ENCODE measurements at places on chromosomes 7 and 10.

GRCh38 chr10:114911801-114912469 lies 26.1 kb upstream of the TRUB1 start:
- DNase-seq = no peak

GRCh38 chr7:21671859-21672258 lies 129.0 kb downstream of the DNAH11 start:
- DNase-seq = no peak

DNA sequence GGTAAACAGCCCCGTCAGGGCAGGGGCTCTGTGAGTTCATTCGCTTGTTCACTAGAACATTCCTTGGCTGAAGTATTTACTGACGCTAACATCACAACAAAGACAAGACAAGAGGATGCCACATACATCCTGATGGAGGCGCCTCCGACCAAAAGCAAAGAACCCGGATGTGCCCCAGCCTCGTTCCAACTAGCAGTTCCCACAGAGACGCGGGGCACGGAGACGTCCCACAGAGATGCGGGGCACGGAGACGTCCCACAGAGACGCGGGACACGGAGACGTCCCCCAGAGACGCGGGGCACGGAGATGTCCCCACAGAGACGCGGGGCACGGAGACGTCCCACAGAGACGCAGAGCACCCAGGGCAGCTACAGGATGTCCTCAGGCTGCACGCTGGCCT lies 35.4 kb upstream of the CFAP46 start:
- DNase-seq = no peak

- DNase-seq = no peak
These were observed 695.8 kb downstream of the TYW1 start for GRCh38 chr7:67692425-67692824.

DNA sequence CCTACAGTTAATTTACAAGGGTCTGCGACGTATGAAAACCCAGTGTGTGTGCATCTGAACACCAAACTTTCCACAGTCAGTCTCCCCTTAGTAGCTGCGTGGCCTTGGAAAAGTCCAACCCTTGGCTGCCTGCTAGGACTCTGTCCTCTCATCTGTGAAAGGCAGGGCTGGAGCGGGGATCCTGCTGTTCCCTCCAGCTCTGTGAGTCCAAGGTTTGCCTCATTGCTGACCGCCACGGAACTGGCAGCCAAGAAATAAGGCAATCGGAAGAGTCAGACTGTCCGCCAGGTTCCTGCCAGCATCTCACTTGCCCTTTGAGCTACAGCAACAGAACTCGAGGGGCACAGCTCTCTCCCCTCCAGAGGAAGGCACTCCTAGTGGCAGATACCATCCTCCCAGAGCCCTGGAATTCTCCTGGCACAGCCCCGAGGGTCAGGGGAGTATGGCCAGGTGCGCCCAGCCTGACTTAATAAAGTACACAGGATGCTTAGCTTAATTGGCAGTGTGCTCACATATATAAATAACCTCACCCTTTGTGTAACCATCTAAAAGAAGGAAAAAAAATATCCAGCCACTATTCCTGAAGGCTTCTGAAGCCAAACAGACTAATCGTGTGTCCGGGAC lies 530.1 kb upstream of the FOXK1 start:
- no peak for DNase-seq

DNA sequence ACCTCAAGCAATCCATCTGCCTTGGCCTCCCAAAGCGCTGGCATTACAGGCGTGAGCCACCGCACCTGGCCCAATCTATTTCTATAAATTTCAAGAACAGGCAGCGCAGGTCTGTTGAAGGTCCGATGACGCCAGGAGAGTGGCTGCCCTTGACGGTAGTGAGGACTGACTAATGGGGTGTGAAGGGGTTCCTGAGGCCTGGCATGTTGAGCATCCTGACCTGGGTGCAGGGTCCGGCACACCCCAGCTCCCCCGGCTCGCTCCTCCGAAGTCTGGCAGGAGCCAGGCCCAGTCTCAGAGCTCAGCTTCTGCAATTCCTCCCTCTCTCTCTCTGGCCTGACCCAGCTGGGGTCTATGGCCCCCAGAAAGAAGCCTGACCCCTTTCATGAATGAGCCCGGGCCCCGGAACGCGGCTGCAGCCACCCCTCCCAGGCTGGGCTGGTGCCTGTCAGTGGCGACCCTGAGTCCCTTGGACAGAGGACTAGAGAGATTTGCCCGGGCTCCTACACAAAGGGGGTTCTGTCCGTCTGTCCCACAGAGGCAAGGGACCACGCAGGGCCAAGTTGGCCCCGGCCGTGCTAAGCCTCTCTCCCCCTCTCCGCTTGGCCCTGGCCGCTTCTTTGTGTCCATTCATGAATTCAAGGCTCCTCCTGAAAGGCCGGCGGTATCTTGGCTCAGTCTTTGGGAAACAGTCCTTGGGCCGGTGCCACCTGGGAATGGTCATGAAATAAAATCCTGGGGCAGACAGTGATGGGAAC lies 18.8 kb downstream of the MMD2 start:
- DNase-seq = no peak

GRCh38 chr10:97120370-97120769 lies 65.4 kb downstream of the SLIT1 start:
- no peak for DNase-seq

DNA sequence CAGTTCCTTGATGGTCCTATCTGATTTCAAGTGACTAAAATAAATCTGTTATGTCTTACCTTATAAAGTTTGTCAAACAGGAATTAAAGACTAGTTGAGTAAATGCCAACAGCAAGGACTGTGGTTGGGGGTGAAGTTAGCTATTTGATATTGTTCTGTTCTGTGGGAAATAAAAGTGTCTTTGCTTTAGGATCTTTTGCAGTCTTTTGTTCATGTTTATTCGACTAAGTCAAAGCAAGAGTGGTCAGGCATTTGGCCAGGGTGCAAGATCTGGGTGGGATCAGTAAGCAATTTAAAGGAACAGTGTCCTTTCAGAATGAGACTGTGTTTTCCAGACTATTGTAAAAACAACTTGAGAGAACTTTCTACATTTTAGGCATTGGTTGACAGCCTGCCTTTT lies at the start of gene COL28A1:
TSS of gene COL28A1 (minus strand) at position 183 of the 400 bp plus-strand sequence. CDS start 2,998 bp downstream, outside the sequence.
- DNase-seq = no peak

GRCh38 chr7:41046221-41046761 lies 656.6 kb downstream of the INHBA start:
- no peak for DNase-seq

DNA sequence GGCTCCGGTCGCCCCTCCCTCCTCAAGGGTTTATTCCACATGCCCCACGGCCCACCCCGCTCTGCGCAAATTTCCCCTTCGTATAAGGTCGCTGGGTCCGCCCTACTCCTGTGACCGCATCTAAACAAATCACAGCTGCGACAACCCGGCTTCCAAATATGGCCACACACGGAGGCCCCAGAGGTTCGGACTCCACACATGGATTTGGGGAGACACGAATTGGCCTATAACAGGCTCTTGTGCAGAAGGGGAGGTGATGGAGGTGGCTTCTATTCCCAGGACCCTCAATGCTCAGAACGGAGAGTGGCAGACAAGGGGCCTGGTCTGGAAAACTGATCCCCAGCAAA lies 90.1 kb downstream of the FOXL3 start:
- DNase-seq = no peak

- DNase-seq = no peak
These were observed 78.3 kb downstream of the SNX10 start for GRCh38 chr7:26370011-26370410.

DNA sequence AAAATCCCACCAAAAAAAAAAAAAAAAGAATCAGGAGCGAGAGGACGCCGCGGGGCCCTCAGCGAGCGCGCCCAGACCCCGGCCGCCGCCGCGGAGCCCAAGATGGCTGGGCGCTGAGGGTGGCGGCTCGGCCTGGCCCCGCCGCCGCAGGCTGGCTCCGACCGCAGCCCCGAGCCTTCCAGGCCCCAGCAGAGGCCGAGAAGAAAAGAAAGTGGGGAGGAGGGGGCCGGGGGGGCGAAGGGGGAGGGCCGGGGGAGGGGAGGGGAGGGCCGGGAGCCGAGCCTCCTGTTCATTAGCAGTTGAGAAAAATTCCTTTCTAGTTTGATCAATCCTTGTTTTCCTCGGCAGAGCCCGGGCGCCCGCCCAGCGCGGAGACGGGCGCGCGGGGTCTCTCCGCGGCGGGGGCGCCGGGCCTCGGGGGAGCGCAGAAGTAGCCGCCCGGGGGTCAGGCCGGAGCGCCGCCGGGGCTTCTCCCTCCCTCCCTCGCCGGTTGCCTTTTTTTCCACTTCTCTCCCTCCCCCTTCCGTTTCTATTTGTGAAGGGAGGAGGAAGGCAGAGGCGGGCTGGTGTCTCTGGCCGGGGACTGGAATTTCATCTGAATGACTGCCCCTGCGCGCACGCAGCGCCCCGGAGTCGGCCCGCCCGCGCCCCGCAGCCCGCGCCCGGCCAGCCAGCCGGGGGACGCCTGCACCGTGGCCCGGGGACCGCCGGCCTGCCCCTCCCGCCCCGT lies 778 bp upstream of the TRIM8 start:
- DNase-seq = peak; percentile 40

GRCh38 chr10:73493781-73494180 lies 2.0 kb downstream of the PPP3CB start:
- no peak for DNase-seq

DNA sequence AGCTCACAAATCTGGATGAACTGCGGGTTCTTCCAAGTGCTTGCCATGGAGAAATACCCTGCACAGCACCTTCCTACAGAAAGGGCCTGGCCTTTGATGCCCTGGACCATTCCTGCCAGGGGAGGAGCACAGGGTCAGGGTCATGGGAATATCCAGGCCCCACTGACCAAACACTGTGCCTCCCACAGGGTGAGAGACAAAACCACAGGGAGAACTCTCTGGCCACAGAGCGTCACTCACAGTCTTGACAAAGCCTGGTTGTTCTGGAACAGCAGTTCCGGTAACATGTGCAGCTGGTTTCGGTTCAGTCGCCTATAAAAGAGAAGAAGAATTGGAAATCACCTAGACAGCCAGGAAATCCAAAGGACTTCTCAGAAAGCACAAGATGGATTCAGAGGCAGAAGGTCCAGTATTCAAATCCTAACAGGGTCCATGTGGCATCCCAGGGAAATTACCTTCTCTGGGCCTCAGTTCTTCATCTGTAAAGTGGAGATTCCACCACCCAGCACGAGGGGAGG lies 28.1 kb downstream of the SLIT1 start:
- no peak for DNase-seq

DNA sequence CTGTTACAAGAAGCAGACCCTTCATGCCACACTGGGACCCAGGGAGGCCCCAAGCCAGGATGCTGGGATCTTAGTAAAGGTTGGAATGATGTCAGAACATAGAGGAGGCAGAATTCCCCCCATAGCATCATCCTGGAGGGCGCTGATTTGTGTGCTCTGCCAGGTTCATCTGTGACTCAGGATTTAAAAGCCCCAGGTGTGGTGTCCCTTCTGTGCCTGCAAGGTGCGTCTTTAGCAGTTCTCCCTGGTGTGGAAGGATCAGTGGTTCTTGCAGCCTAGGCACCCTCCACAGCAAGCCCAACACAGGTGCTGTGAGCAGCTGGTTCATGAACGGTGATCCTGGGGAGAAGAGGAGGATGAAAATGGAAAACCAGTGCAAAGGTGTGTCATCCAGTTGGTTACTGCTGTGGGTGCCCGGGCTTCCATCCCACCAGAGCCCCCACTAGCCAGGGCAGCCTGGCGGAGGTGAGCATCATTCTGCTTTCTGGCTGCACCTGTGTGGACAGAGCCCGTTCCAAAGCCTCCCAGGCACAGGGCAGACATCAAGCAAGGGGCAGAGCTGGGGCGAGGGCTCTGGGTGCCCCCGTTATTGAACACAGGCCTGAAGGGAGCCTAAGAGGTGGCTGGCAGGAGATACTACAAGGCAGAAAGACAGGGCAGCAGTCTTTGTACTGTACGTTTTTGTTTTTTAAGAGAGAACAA lies 49.5 kb downstream of the IKZF1 start:
- DNase-seq = no peak

DNA sequence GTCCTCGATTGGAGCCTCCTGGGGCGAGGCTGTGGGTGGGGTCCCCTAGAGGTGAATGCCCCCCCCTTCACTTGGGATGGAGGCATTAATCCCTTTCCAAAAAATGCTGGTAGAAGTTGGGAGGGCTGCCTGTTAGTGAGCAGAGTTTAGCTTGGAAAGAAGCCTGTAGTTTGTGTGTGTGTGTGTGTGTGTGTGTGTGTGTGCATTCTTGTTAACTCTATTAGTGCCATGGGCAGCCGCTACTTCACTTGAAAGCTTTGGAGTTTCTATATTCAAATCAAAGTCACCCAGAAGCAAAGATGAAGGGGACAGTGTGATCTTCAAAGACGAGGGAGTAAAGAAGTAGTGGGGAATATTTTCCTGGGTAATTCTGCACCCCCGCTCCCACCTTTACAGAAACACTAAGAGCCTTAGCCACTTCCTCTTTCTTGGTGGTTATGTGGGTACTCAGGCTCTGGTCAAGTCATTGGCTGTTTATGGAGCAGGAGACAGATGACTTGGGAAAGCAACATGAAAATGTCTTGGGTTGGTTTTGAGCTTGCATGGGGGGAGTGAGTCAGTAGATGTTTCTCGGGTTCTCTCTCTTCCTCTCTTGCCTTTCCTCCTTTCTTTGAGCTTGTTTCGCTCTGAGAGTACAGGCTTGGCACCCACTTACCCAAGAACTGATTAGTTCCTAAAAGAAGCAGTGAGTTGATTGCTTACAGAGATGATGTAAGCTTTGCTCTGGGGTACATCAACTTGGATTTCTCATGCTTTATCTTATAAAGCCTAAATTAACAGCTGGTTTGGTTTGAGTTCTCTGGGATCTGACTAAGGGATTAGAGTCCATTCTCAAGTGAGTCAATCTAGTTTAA lies 35.9 kb downstream of the TCF7L2 start:
- peak; percentile 32 for DNase-seq

- DNase-seq = no peak
These were observed 35.2 kb downstream of the LSMEM1 start for GRCh38 chr7:112515989-112516388.

DNA sequence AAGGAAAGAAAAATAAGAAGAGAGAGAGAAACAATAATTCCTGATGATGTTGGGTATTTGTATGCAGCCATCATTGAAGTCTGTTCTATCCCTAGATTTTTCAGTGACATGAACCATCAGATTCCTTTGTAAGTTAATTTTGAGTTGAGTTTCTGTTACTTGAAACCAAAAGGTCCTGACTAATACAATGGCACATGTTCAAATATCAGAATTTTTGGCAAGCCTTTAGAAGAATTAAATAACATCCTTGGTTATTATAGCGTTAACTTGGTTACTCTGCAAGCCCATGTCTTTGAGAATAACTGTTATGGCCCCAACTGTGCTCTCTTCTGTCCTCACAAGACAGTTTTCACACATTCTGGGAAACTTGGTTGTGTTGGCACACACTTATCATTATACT lies 66.5 kb downstream of the SYPL1 start:
- DNase-seq = no peak

DNA sequence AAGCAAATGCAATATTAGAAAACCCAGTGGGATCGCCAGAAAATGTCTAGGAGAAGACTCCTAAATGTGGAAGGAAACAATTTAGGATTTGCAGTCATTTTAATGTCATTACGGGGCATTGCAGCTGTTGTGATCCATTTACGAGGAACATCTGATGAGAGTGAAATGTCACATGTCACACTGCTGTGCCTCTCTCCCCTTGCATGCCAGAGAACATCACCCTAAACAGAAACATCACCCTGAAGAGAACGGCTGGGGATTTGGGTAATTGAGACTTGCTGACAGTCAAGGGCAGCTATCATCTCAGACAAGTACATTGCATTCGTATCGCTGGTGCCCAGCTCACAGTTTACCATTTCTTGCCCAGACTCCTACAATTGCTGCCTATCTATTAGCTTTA lies 785.7 kb upstream of the POM121L12 start:
- no peak for DNase-seq

GRCh38 chr7:45938626-45939302 lies 17.7 kb upstream of the IGFBP3 start:
- no peak for DNase-seq

GRCh38 chr7:95989301-95989700 lies 216.9 kb downstream of the DYNC1I1 start:
- DNase-seq = no peak

GRCh38 chr10:416091-416515 lies 273.4 kb downstream of the DIP2C start:
- DNase-seq = no peak

Data from stimulated activated CD4-positive, alpha-beta T cell treated with anti-CD3 and anti-CD28 coated beads, Interleukin-1b, Interleukin-23, amount 100 ng/mL, for 48 hours (primary cell).